ENCODE measurements at places on chromosomes 7 and 10.

DNA sequence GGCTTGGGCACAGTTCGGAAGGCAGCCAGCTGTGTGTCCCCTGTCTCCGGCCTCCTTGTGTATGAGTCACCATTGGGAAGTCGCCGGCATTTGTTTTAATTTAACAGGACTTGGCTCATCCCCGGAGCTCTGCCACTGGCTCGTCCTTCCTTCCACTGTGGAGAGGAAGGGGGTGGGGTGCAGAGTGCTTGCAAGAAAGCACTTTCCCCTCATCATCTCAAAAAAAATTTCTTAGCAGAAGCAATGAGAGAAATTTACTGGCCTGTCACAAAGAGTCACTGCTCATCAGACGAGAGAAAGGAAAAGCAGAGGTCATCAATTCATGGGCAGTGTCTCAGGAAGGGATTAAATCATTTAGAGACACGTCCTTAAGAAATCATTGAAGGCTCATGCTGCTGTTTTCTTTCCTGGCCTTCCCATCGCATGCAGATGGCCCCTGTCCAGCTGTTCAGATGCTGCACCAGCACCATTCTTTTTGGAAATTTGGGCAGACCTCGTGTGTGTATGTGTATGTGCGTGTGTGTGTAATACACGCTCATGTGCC lies 93.3 kb downstream of the BMS1 start:
- DNase-seq, result no peak

DNA sequence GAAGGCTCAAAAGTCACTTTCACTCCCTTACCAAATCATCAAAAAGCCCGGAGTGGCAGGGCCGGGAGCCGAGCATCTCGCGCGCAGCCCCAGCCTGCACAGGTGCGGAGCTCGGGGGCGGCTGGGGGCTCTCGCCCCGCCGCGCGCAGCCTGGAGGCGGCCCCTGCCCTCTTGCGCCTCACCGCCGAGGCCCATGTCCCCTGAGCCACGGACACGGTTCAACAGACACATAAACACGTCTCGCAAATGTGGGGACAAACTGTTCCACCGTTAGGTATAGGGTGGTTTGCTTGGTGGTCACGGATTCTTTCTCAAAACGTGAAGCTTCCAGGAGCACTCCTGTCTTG lies 700 bp downstream of the GSAP start:
- DNase-seq, result no peak

DNA sequence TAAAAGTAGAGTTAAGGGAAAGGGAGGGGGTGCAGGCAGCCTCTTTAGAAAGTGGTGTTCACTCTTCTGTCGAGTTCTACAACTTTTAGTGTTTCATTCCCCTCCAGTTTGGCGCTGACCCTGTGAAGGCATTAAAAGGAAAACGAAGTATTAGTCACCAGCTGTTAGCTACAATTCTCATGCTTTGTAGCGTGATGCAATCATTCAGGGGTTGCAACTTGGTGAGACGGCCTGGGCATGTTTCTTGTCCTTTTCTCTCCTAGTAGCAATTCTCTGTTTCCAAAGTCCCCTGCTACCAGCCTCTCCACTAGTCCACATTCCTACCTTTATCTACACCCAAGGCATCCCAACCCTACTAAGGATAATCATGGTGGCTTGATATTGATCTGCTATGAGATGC lies 33.7 kb upstream of the DGKI start:
- no peak for DNase-seq

- DNase-seq, result no peak
Measured at GRCh38 chr7:4436936-4437335, 245.2 kb upstream of the FOXK1 start.

DNA sequence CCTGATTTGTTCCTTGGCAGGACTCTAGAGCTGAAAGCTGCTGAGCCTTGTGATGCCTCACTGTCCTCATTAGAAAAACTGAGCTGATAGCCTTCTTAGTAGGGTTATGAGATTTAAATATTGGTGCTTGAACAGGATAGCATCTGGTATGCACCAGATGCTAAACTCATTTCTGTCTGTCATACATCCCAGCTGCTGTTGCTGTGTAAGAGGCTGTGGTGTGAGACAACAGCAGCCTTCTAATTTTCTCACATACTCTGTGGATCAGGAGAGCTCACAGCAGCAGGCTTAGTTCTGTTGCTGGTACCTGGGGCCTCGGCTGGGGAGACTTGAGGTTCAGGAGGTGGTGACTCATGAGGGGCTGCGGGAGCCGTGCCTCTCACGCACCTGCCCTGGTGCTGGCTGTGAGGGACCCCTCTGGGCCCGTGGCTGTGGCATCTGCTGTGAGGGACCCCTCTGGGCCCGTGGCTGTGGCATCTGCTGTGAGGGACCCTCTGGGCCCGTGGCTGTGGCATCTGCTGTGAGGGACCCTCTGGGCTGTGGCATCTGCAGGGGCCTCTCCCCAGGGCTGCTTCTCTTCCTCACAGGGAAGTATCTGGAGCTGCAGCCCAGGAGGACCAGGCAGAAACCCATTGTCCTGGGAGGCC lies 12.5 kb downstream of the DYNC2I1 start:
- no peak for DNase-seq

DNA sequence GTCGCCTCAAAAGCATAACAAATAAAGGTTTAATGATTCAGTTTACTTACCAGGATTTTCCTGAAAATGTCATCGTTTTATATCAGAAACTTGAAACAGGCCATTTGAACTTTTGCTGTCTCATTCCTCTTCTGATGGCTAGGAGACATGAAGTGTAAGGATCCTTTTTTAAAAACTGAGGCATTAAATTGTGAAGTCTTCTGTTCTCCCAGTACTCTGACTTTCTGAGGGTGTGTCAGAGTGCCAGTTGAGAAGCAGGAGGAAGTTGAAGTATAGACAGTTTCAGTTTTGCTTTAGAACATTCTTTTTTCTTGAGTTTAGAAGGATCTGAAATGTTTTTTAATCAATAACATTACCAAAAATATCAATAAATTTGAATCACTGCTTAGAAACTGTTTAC lies at the start of gene SAMD9L:
Gene SAMD9L, minus strand, starts transcription at position 242 of the 400 bp plus-strand sequence. CDS start 12,414 bp downstream, outside the sequence.
- DNase-seq, result no peak

DNA sequence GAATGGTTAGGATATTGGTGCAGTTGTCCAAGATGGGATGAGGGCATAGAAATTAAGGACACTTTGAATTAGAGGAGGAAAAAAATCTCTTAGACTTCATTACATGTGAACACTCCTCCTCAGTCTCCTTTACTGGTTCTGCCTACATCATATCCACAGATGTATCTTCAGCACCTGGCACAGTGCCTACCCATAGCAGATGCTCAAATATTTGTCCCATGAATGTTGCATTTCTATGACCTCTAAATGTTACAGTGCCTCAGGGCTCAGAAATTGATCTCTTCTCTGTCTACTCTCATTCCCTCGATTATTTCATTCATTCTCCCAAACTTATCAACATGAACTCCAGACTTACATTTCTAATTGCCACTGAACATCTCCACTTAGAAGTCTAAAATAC lies 17.1 kb downstream of the CNNM1 start:
- DNase-seq, result no peak

GRCh38 chr7:129465080-129465479 lies 30.8 kb downstream of the STRIP2 start:
- DNase-seq, result no peak

- DNase-seq, result no peak
Measured at GRCh38 chr10:130398090-130398994, 262.2 kb downstream of the GLRX3 start.

GRCh38 chr10:43058716-43059335 lies 18.0 kb upstream of the RET start:
- DNase-seq, result no peak

DNA sequence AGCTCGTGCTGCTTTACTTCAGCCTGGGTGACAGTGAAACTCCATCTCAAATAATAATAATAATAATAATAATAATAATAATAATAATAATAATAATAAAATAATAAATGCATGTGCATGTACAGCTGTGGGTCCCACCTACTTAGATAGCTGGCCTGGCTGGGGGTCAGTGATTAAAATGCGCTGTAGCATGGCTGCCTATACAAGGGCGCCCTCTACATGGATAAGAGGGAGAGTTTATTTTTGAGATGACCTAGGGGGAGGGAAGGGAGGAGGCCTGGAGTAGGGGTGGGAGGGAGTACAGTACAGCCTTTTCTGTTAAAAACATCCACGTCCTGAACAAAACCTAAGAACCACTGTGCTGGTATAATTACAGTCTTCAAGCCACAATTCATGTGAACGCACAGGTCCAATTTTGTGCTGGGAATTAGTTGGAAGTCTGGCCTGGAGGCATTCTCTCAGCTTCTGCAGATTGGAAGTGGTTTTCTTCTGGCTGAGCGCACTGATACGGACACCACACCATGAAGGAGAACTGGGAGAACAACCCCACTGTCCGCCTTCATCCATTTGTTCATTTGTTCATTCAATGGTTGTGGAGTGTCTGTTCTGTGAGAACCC lies 146.5 kb downstream of the TMEM178B start:
- no peak for DNase-seq

GRCh38 chr7:127021857-127022256 lies 230.9 kb downstream of the GRM8 start:
- DNase-seq, result no peak

DNA sequence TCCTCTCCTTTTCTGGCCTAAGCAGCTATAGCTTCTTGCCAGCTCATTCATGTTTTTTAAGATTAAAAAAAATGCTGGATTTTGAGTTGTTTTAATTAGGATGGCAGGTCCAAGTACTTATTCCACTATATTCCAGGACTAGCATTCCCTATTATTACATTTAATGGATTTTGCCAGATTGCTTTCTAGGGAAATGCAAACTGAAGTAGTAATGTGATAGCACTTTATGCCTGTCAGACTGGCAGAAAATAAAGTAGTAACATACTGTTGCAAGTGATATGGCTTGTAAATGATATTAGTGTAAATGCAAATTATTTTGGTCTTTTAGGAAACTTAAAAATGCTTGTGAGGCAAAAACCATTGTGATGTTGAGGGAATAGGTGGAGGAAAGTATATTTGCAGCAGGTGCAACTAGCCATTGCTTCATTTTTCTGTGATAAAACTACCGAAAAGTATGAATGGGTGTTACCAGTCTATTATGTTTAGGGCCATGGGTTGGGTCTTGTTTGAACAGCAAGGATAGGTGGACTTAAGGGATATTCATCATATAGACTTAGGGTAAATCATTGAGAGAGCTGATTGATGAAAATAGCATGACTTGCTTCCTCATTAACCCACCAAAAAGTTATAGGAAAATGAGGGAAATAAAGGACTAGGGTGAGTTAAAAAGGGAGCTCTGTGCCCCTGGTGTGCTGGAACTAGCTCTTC lies 19.9 kb downstream of the ZNRF2 start:
- no peak for DNase-seq

- no peak for DNase-seq
Measured at GRCh38 chr10:32954545-32955298, 3.3 kb downstream of the ITGB1 start.

DNA sequence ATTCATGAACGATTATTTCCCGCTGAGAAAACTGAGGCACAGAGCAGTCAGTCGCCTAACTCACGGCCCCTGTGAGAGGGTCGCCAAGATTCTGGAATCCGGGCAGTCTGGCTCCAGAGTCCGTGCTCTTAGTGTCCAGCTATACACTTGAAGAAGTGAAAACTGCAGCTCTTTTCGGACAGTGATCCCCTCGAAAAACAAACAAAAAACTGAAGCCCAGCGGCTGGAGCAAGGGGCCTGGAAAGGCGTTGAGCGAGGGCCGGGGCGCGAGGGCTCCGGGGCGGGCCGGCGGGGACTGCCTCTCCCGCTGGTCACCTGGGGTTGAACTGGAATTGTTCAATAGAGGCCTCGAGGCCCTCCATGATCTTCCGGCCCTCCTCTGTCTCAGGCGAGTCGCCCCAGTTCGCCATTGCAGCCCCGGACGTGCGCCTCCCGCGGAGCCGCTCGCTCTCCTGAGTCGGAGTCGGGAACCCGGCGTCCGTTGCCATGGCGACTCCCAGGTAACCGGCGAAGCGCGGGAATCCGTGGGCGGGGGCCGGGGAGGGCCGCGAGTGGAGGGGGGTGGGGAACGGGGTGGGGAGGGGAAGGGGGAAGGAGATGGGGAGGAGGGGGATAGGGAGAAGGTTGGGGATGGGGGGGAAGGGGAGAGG lies 881 bp downstream of the C10orf67 start:
- DNase-seq, result no peak

DNA sequence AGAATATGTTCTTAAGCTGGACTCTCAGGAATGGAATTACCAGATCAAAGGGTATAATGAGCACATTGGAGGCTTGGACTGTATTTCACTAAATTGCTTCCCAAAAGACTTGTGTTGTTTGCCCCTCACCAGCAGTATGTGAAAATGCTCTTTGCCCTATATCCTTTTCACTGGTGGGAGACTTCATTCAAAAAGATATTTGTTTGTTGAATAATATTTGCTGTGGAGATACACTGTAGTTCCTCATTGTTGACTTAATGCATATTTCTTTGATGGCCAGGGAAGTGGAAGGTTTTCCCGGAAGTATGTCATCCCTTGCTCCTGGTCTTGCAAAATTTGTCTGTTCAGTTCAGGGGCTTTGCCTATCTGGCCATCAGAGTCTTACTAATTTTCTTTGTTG lies 19.4 kb downstream of the GSTO2 start:
- DNase-seq, result no peak

GRCh38 chr10:131641231-131641630 lies 259.6 kb upstream of the PPP2R2D start:
- no peak for DNase-seq

DNA sequence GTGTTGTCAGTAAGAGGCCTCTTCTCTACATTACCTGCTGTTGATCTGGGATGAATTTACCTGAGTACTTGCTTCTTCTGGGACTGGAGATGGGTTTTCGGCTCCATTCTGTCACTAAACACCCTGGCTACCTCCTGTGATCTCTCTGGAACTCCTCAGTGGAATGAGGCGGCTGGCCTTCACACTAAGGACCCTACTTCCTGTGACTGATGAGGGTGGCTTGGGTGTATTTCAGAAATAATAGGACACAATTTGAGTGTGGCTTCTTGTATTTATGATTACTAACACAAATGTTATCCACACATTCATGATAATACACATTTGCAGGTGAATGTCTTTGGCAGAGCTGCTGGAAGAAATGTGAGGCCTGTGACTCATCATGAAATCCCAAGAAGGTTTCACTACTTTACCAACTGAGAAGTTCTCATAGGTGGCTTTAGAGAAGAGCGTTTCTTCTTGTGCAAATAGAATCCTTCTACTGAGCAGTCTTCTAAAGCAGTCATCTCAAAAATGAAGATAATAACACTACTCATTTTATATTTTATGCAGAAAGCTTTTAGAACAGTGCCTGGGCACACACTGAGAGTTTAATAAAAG lies 21.3 kb upstream of the EVX1 start:
- no peak for DNase-seq

- no peak for DNase-seq
Measured at GRCh38 chr7:87213811-87214210, 5.7 kb downstream of the TMEM243 start.

Measured in stimulated activated CD8-positive, alpha-beta memory T cell treated with anti-CD3 and anti-CD28 coated beads, Interleukin-7, amount 100 ng/mL, for 24 hours (primary cell).